ENCODE measurements at places on chromosomes 5 and 9.

DNA sequence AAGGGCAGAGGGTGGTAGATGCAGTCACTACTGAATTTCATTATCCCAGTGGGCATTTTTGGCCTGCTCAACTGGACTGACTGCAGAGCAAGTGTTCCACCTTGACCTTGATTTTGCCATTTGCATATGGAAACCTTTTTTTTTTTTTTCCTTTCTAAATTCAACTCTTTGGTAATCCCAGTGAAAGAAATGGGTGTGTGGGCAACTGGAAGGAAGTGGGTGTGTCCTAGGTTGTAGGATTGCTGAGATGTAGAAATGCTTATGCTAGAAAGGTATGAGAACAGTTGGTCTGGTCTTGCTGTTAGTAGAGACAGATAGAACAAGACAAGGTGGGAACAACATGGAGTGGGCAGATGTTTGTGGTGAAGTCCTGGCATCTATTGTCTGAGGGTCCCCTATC, 7.8 kb upstream of the IL12B start:
- no peak for DNase-seq

- DNase-seq: peak; percentile 77
Observed at GRCh38 chr5:39073767-39074016, 507 bp downstream of the RICTOR start.

DNA sequence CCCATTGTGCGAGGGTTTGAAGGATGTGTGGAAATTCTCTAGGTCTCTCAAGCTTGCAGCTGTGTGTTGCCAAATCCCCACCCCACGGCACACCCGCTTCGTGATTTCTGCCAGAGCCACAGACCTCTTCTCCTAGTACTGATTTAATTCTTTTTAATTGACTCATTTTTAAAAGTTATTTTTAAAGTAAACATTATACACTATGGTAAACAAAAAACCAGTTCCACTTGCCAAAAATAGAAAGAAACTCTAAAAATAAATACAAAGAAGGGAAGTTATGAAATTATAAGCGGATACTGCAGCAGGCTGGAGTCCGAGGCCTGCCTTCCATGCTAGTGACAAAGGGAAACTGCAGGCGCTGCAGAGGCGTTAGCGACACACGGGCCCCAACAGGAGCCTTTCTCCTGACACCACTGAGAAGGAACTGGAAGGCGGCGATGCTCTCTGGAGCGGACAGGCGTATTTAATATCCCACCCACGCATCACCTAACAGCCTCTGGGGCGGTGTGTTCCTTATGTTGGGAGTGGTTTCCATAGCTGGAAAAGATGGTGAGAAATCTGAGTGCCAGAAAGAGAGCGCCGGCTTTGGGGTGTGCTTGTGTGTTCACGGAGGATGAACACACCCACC, 122.5 kb downstream of the COL23A1 start:
- peak; percentile 77 for DNase-seq

GRCh38 chr5:135879591-135879990, 16.1 kb downstream of the IL9 start:
- DNase-seq: no peak

DNA sequence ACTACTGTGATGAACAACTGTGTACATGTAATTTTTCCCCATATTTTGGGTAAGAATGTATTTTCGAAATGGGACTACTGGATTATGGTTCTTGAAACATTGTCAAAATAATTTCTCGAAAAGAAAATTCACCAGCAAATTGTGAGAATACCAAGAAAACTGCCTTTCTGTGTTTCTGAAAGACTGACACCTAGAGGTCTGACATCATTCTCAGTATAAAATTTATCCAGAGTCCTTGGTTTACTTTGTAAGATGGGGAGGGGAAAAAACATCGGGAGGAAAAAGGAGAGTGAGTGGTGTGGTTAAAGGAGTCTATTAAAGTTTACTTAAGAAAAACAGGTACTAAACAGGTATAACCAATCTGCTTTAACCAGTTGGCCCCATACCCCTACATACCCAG, 149.2 kb downstream of the CEP120 start:
- no peak for DNase-seq

GRCh38 chr5:125384071-125384470, 637.6 kb upstream of the ZNF608 start:
- DNase-seq: no peak

DNA sequence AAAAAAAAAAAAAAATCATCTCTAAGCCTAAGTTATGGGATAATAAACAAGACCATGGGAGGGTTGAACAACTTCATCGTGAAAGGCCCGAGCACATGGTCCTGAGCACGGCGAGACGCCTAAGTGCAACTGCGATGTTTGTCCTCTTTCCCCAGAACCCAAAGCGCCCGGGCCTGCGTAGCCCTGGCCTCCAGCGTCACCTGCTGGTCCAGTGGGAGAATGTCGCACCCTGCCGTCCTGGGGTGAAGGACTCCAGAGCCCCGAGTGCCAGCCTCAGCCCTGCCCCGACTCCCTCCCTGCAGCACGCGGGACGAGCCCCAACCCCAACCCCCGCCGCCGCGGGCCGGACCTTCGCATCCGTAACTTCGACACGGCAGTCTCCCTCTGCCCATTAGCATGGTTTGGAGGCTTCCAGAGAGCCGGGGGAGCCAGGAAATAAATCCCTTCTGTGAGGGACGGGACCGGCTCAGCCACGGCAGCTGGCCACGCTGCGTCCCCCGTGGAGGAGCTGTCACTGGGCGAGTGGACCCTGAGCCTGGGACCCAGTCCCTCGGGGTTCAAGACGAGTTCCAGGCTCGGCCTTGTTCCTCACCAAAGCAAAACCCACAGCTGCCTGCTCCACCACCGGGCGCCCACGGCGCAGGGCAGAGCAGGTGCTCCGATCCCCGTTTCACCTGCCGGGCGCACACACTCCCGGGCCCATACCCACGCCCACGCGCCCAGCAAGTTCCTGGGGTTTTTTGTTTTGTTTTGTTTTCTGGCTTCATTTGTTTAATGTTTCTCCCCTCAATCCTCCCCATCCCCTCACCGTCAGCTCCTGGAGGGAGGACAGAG, 132.5 kb upstream of the HAND1 start:
- peak; percentile 92 for DNase-seq

DNA sequence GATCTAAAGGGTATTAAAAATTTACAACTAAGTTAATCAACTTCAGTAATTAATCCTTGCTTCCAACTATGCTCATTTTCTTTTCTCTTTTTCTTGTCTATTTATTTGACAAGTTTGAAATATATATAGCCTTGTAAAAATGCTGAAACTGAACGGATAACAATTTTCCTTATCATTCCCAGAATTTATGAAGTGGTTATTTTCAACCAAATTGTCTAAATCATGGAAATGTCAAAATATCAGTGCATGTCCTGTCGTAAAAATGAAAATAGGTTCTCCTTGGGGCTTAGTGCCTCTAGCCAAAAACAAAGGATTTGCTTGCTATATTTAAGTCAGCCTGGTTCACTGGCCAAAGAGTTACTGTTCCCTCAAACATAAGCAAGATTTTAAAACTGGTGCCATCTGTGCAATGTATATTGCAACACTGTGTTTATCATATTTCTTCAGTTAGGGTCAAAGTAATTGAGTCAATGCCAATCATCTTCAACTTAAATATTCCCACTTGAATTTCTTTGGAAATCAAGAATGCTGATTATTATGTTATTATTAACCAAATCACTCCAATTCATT, 798.3 kb downstream of the MAT2B start:
- DNase-seq: no peak

GRCh38 chr9:87686520-87687090, 39.3 kb upstream of the CTSL start:
- no peak for DNase-seq

All from eye (tissue), 1 donor.